ENCODE measurements at places on chromosomes 5 and 9.
A peak's percentile ranks its signal among the peaks of the same experiment; 100 is the strongest.

DNA sequence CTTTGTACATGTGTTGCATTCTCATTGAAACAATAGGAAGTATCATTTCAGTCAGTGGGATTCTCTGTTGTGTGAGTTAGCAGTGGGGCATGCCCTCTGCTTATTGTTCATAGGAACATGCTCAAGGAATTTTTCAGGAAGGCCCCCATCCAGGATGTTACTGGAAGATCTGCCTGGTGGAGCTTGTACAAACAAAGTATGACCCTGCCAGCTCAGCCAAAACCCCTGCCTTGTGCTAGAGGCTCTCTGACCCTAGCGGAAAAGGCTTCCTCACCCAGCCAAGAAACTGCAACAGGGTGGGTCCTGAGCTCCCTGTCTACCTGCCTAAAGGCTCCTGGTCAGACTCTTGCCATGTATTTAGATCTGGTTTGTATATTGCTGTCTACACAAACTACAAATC, 43.2 kb downstream of the MRRF start:
- DNase-seq = no peak

DNA sequence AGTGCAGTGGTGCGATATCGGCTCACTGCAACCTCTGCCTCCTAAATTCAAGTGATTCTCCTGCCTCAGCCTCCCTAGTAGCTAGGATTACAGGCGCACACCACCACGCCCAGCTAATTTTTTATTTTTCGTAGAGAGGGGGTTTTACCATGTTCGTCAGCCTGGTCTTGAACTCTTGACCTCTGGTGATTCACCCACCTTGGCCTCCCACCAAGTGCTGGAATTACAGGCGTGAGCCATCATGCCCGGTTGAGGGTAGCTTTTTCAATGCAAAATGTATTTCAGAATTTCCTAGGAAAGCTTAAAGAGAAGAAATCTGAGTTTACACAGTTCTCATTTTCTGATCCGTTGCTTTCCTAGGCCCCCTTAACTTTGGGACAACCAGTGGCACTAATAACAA, 15.7 kb downstream of the BDP1 start:
- no peak for DNase-seq

DNA sequence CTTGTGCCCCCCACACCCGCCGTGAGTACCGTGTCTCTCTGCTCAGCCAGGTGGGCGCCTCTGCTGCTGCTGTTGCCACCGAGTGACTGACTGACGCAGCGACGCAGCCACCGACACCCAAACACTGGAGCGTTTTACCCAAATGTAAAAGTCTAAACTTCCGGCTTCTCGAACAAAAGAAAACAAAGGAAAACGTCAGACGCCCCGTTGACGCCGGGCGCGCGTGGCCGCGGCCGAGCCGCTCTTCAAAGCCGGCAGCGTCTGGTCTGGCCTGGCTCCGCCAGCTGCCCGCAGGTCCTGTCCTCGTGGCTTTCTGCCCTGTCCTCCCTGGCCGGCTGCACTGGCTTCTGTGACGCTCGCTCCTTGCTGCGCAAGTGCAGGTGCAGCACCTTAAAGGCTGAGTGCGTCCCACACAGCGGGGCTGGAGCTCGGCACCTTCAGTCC, 41.4 kb upstream of the CLPTM1L start:
- DNase-seq = no peak

GRCh38 chr5:97918620-97919019, 735.6 kb upstream of the RIOK2 start:
- DNase-seq = no peak

DNA sequence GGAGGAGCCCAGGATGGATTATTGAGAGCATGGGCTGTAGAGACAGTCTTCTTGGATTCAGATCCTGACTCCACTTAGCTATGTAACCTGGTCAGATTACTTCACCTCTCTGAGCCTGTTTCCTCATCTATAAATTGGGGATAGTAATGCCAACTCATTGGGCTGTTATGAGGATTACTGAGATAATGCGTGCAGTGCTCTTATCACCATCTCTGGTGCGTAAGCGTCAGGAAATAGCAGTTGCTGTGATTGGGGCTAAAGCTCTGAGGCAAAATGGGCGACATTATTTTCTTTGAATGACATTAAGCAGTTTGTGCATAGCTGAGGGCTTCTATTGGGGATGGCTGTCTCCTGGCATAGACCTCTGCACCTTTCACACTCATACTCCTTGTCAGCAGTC, 995 bp upstream of the MSMP start:
- DNase-seq = no peak

DNA sequence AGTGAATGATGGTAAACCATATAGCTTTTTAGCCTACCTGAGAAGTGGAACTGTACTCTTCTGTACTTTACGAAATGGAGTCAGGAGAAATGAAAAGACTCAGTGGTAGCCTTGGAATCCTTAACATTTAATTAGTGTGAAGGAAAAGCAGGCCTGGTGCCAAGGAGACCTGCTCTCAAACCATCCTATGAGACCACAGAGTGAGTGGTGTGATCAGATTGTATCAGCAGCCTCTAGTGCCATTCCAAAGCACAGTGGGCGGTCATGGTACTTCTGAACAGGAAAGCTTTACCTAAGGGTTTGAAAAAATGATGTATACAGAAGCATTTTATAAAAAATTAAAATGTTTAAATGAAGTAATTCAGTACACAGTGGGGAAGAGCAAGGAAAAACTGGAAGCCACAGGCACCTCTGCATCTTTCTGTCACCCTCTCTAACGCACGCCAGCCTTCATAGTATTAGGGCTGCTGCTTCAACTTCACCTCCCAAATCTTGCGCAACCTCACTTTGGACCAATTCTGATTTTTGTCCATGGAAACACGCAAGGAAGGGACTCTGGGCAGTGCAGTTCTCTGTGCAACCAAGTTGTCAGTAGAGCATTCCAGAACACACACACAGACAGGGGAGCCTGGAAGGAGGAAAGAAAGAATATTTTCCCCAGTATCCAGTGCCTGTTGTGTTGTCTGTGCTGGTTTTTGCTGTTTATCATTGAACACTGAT, 203.7 kb downstream of the SH3GL2 start:
- no peak for DNase-seq

DNA sequence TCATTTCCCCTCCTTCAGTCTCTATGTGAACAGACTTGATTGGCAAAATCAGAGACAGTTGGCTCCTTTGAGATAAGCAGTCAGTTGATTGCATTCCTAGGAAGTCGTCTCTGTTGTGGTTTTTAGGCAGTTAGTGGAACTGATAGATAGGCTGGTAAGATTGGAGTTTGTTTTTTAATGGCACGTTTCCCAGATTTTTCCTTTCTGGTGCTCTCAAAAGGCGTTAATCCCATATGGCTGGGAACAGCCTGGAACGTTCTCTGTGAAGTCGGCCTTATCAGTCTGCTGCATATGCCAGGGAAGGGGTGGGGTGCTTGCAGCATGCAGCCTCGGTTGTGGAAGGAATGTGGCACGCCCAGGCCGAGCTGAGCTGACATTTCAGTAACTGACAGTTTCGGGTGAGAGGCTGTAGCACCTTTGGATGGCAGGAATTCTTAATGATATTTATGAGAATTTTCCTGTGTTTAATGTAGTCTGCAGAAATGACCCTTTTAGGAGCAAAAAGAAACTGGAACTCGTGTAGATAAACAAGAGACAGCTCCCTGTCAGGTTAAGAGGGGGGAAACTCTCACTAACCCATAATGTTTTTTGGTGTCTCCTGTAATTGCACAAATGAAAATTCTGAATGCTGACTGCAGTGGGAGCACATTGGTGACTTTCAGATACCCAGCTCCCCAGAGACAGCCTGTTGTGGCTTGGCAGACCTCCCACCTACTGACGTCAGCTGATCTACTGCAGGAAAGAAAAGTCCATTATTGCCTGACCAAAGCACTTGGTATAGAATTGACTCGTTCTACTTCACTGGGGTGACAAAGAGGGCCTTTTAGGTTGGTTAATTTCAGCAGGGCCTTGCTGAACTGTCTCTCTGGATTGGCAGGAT, 6.3 kb downstream of the SPTAN1 start:
- DNase-seq = peak; percentile 24

- no peak for DNase-seq
These were observed 590.9 kb downstream of the PRELID2 start for GRCh38 chr5:145244251-145244650.

DNA sequence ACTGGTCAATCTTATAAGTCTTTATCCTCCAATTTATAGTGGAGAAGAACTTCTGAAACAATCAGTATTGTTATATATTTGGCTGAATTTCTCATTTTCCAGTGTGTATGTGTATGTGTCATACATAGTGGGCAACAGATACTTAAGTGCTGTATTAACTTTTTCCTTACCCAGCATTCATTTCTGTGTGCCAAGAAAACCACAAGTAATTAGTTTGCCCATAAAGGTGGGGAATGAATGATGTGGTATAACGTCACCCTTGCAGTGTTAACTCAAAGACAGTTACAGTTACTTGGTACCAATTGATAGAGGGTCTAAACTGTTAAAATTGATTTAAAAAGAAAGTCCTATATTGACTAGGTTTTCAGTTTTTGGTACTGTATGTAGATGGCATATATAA, 2.0 kb downstream of the OGN start:
- DNase-seq = no peak

GRCh38 chr5:97364731-97365130, 181.7 kb upstream of the RIOK2 start:
- no peak for DNase-seq

DNA sequence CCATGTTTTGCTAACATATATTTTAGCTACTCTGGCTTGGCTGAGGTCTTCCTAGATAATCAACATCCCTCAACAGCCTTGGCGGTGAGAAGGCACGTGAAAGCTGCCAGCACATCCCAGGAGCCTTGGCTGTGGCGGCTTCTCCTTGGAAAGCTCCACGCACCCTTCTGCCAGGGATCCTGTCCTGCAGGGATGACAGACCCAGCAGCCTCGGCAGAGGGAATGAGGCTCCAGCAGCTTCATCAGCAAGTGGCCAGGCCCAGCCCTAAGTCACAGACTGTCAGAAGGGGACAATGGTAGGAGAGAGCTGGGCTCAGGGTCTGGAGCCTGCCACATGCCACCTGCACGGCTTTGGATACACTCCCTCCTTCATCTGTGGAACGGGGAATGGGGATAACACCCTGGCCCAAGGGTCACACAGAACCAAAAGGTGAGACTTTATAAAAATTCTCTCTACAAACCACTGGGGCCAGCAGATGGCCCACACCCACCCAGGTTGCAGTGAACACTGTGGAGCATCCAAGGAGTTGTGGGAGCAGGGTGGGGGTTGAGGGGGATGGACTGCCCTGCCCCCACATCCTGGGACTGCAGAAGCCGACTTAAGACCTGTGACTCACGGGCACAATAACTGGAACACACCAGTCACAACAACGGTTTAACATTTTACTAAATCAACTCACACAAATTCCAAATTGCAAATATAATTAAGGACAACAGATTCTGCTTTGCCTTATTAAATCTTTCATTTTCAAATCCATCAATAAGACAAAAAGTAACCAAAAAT, 65.1 kb downstream of the MACROH2A1 start:
- DNase-seq = no peak

DNA sequence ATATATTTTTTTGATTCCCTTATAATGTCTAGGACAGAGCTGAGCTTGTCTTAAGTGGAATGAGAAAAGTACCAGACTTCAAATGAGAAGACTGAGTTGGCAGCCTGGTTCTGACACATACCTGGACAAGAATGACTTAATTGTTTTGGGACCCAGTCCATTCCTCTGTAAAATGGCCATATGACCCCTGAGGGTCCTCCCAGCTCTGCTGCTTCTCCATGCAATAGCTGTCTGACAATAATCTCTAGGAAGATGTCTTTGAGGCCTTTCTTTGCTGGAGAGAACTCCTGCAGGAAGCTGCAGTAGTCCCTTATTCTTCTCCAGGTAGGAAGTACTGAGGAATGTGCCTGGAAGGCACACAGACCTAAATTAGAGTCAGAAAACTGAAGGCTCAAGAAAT, 55.9 kb upstream of the SLIT3 start:
- no peak for DNase-seq

DNA sequence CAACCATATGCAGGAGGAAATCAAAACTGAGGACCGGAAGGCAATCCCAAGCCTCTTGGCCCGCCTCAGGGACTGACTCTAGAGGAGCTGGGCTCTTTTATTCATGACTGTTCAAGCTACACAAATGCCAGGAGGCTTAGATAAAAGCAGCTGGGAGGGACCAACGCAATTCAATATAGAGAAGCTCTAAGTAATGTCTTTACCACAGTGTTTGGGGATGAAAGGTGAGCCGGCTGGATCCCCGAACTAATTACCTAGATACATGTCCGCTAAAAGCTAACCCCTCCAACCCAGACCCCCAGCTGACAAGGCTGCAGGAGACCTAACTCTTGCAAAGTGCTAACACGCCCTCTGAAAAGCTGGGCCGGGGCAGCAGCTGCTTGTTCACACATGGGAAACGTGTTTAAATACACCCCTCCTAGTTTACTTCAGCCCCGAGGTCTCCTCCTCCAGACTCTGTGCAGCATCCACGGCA, 67.5 kb downstream of the TLE1 start:
- DNase-seq = no peak

DNA sequence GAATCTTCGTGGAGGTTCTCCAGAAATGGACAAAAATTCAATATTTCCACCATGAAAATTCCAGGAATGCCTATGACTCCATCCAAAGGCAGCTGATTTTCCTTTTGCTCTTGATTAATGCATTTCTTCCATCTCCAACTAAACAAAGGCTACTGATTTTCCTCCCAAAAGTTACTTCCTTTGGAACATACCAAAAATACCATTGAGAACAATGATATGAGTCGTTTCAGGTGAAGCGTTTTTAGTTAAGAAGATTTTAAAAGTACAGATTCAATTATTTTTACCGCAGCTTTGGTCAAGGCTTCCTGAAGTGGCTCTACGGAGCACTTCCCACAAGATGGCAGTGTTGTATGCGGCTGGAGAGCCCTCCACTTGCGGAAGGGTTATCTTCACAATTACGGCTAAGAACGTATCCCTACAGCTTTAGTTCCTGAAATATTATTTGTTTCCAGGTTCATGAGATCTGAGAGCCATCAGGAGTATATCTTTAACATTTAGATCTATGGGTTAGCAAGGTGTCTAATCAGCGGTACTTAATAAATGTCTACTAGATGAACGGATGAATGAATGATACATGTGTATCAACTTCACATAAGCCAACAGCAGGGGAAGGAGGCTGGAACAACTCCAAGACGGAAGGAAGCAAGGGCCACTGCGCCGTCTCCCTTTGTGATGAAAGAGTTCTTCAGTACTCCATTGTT, 35.9 kb upstream of the ARSB start:
- DNase-seq = peak; percentile 73

DNA sequence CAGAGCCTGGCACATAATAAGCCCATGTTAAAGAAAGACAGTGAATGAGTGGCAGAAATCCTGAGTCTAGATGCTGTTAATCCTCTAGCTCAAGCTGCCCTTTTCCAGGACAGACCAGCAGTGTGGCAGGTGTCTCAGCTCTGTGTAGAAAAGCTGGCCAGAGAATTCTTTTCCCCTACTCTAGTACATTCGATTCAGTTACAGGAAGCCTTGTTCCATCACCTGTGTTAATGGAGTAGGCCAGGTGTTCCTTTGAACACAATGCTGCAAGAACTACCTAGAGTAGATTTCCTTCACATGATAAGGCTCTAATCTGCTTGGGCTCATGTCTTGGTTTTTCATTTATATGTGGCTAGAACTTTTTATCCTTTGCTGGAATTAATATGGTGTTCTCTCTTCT, 52.5 kb downstream of the NUP214 start:
- DNase-seq = no peak
